ENCODE measurements at places on chromosomes 5 and 9.

DNA sequence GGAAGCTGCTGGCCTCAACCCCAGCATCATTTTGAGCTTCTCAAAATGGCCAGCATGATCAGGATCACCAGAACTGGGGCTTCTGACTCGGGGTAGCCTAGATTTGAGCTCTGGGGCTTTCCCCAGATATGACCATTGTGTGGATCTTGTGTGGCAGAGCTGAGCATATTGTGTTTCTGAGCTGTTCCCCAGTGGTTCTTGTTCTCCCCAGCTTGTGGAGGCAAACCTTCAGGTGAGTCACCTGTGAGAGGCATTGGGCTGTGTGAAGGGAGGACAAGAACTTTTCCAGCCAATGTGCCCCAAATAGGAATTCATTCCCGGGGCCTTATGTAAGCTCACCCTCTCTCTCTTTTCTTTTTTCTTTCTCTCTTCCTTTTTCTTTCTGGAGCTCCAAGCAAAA, 80.7 kb upstream of the PITX1 start:
- DNase-seq = peak; percentile 16

DNA sequence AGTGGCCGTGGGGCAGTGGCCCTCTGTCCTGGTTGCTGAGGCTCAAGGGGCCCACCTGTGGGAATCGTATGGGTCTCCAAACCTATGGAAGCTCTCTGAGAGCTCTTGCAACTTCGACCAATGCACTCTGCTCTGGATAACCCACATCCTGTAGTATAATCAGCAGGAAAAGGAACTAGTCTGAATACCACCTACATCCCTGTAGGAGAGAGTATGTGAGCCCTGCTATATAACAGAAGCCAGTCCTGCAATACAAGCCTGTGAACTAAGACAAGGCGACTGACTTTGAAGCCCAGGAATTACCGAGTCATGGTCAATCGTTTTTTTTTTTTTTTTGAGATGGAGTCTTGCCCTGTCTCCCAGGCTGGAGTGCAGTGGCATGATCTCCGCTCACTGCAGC, 29.8 kb upstream of the BICD2 start:
- DNase-seq = no peak

DNA sequence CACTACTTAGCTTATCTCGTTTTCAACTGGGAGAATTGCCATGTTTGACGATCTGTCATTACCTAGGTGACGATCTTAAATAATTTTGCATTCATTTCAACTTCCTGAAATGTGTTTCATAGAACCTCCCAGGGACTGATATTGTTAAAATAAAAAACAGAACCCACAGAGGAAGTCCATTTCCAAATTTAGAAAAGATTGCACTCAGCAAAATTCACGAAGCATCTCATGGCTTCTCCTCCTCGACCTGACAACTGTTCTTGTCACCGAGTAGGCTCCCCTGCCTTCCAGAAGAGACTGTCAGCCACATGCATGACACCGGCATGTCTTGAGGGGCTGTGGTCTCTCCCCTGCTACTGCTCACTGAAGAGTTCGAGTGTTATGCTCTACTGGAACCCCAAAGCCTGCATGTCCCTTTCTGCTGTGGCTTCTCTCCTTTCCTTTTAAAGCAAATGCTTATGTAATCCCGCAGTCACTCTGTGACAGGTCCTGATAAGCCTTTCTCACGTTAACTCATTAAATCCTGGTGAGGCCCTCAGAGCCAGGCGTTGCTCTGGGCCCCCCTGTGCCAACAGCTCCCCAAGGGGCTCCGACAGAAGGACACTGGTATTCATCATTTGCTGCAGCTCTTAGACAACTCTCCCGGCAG, 26.8 kb upstream of the ANKRD33B start:
- DNase-seq = no peak

DNA sequence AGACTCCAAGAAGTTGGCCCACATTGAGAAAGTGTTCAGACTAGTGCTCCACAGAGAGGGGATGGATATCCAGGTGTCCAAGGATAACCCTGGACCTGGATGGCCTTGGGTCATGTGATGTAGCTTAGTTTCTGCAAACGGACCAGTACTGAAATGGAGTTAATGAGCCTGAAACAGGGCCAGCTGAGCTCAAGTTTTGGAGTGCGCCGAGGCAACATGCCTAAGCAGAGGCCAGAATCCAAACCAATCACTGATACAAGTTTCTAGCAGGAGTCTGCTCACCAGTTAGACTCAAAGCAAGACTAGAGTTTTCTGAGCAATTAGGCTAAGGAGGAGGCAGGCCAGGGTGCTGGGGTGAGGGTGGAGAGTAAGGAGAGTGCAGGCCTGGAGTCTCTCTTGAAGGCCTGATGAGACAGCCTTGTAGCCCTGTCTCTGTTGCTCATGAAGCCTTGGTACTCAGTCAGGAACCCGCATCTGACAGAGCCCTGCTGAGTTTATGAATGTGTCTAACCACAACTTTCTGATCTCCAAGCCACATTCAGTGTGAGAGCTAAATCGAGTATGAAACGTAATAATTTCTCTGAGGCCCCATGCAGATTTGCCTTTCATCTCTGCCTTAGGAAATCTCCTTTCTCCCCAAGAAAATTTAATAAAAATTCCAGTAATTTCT, 68.9 kb upstream of the EQTN start:
- DNase-seq = no peak

DNA sequence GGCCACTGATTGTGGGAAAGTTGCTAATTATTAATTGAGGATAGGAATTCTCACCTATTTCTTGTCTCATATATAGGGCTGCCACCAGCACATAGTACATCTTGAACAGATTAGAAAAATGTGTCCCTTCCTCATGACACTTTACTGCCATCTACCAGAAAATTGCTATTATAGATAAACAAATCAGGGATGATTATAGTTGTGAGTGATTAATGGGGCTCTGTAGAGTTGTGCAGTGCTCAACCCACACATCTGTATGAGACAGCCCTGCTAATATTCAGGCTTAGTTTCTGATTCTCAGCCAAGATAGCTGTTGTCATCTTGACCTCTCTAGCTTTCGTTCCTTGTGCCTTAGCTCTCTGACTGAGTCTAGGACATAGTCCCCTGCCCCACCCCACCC, 373.3 kb downstream of the TLE4 start:
- DNase-seq = peak; percentile 3

- no peak for DNase-seq
Observed at GRCh38 chr9:71990466-71990865, 69.9 kb downstream of the C9orf57 start.

GRCh38 chr5:76069061-76069735, 14.0 kb upstream of the SV2C start:
- no peak for DNase-seq

DNA sequence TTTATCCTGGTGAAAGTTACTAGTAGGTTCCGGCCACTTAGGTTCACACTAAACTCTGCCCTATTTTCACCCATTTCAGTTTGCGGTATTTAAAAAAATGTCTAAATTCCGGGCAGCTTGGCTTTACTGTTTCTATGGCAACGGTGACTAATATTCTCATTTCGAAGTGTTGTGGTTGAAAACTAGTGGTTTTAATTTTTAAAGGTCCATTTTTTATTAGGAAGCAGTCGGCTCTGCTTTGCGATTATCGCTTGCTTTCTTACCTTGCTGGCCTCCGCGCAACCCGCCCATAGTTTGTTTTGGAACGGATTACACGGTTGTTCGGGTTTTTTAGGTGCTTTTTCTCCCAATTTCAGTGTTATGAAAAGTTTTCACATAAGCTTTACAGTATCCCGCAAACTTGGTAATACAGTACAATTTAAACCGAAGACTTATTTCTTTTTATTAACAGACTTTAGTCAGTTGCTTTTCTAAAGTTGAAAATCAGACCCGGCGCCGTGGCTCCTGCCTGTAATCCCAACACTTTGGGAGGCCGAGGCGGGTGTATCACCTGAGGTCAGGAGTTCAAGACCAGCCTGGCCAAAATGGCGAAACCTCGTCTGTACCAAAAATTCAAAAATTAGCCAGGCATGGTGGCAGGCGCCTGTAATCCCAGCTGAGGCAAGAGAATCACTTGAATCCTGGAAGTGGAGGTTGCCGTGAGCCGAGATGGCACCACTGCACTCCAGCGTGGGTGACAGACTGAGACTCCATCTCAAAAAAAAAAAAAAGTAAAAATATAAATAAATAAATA, 1.6 kb downstream of the KDM4C start:
- peak; percentile 69 for DNase-seq

DNA sequence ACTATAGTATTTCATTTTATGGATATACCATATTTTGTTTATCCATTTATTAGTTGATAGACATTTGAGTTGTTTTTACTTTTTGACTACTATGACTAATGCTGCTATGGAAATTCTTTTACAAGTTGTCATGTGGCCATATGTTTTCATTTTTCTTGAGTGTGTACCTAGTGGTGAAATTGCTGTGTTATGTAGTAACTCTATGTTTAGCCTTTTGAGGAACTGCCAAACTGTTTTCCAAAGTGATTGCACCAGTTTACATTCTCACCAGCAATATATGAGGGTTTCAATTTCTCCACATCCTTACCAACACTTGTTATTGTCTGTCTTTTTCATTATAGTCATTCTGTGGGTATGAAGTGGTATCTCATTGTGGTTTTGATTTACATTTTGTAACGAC, 75.4 kb downstream of the GRIA1 start:
- DNase-seq = no peak

GRCh38 chr5:45382583-45382982, 313.6 kb downstream of the HCN1 start:
- DNase-seq = no peak

- DNase-seq = no peak
Observed at GRCh38 chr9:134867917-134868750, 12.5 kb upstream of the FCN2 start.

- DNase-seq = no peak
Observed at GRCh38 chr5:178234121-178234749, 1.6 kb upstream of the PHYKPL start.

- DNase-seq = peak; percentile 55
Observed at GRCh38 chr9:37329576-37329975, 92.9 kb upstream of the GRHPR start.

GRCh38 chr9:76358628-76359280, 35.5 kb downstream of the RFK start:
- DNase-seq = no peak

- DNase-seq = no peak
Observed at GRCh38 chr5:33224285-33224961, 216.3 kb upstream of the TARS1 start.

GRCh38 chr9:79664375-79664831, 92.6 kb downstream of the TLE4 start:
- no peak for DNase-seq

DNA sequence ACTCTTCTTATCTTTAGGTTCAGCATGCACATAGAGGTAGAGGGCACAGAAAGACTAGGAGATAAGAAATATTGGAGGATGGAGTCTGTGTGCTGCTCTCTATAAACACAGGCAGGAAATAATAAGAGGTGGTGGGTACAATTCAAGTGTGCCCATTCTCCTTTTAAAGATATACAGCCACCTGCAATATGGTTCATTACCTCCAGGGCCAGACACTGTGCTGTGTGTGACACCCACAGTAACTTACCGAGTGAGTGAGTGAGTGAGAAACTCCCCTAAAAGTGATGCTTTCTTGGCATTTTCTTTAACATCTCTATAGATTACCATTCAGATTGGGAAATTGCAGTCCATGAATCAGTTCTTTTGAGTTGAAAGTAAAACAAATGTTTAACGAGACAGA, 311.8 kb upstream of the KCNN2 start:
- no peak for DNase-seq

DNA sequence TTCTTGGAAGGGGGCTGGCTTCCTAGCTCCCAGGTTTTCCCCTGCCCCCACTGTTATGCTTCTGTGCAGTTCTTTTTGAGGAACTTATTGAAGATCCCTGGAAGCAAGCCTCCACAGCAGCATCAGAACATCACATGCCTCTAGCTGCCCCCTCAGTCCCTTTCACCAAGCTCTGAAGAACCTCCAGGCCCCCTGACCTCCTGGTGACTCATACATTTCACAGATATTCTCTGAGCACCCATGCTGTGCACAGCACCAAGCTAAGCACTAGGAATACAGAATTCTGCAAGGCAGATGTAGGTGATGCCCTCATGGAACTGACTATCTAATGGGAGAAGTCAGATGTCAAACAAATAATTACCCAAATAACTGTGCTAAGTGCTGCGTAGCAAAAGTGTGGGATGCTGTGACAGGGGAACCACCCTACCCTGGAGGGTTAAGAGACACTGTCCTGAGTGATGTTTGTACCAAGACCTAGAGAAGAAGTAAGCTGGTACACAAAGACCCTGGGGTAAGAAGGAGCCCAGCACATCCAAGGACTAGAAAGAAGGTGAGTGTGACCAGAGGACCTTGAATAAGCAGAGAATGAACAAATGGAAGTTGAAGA, 213.7 kb upstream of the NR4A3 start:
- DNase-seq = no peak

DNA sequence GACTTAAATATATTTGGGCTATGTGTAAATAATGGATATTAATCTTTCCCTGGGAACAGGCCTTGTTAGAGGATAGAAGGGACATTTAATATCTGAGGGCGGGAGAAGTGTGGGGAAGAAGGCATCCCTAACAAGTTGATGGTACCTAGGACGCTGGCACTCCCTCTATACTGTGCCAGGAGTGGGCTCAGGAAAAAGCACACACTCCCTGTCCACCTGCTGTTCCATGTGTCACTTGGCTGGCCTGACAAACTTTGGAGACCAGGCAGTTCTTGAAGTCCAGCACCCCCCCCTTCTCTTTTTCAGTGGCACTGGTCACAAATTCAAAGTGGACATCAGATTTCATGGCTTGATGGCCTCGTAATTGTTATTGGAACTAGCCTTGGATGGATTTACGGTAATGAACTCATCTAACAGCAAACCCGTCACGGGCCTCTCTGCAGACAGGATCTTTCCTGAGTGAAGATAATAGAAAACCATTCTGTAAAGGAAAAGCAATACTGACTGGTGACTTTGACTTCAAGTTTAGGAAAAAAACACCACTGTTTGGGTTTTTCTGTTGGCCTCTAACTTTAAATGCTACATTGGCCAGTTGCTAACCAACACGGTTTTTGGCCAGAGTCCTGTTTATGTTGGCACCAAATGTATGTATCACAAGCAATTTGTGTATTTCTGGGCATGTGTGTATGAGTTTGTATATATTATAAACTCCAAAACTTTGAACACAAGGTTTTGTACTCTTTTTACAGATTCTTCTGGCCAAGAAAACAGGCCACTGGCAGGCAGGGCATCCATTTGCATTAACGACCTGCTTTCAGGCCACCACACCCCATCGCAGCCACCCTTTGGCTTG, 552.6 kb downstream of the CCDC171 start:
- no peak for DNase-seq

GRCh38 chr5:110965773-110966581, 105.5 kb upstream of the TSLP start:
- DNase-seq = no peak

GRCh38 chr5:34005681-34006080, 2.2 kb downstream of the AMACR start:
- no peak for DNase-seq

- no peak for DNase-seq
Observed at GRCh38 chr9:24298912-24299311, 246.8 kb downstream of the IZUMO3 start.

DNA sequence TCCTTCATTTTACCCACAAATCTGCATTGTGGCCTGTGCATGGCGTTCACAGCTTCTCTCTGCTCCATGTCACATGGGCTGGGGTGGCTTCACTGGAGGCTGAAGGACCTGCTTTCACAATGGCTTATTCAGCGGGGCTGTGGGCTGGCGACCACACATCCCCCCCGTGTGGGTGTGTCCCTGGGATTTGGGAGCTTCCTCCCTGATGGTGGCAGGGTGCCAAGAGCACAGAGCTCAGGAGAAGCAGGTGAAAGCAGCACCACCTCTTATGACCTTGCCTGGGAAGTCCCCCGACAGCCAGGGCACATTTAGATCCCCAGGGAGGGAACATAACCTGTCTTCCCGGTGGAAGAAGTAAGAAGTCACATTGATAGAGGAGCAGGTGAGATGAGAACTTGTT, 5.0 kb upstream of the MED10 start:
- DNase-seq = no peak

- peak; percentile 90 for DNase-seq
Observed at GRCh38 chr5:55172937-55173686, at the start of gene CDC20B. Gene CDC20B (minus strand): TSS chr5:55173177. CDS start chr5:55173000, 177 bp downstream.

Measured in DMS53 (cell line).